ENCODE measurements at places on chromosomes 12 and 14.

DNA sequence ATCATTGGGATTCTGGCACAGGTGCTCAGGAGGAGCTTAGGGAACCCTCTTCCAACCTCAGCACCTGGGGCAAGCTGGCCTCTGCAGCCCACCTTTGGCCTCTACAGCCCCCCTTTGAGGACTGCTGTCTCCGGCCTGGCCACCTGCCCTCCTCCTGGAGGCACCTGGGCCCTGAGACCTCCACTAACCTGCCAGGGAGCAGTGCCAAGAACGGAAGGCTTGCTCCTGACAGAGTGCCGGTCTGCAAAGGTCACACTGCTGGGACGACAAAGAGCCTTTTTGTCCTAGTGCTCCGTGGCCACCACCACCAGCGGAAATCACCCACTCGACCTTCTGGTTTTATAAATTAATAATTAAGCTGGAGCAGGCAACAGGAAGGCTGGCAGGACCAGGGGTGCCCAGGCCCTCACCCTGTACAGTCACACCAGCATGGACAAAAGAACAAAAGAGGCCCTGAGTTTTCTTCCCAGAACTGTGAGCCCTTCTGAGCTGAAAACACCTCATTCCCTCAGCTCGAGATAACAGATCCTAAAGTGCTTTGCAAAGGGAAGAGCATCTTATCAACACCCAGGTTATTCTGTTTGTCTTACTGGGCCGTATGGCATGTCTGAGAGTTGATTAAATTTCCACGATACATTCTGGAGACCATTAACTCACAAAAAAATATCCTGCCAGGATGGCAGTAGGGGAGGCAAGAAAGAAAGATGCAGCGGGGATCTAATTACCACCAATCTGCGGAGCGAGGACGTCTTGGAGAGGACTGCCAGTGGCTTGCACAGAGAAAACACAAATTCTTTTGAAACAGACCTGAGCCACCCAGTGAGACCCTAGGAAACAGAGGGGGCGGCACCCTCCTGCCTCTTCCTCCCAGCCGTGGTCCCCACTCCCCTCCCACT, 8.2 kb downstream of the TESC start:
- no peak for DNase-seq

GRCh38 chr12:25433581-25434325, 119.3 kb downstream of the LMNTD1 start:
- no peak for DNase-seq

- peak; percentile 30 for DNase-seq
These were observed 6.7 kb downstream of the TESPA1 start for GRCh38 chr12:54977857-54978256.

DNA sequence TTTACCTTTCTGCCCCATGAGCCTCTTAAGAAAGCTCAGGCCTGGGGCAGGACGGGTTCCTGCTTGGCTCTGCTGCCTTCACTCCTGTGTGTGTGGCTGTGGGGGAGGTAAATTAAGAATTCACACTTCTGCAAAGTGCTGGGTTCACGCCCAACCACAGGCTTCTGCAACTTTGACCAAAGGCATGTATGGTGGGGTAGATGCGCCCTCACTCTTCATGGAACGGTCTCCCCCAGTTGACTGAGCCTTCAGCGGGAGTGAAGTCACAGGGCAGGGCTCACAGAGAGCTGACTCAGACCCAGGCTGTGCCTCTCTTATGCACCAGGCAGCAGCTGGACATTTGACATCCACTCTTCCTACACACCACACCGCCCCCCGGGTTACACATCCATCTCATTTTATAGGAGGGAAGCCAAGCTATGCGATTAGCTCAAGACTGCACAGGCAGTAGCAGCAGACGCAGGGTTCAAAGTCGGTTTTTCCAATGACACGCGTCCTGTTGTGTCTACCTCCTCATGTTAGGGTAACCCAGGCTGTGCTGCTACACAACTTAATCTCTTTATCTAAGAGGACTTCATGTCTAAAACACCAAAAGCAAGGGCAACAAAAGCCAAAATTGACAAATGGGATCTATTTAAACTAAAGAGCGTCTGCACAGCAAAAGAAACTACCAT, 15.4 kb upstream of the BCL11B start:
- peak; percentile 51 for DNase-seq

DNA sequence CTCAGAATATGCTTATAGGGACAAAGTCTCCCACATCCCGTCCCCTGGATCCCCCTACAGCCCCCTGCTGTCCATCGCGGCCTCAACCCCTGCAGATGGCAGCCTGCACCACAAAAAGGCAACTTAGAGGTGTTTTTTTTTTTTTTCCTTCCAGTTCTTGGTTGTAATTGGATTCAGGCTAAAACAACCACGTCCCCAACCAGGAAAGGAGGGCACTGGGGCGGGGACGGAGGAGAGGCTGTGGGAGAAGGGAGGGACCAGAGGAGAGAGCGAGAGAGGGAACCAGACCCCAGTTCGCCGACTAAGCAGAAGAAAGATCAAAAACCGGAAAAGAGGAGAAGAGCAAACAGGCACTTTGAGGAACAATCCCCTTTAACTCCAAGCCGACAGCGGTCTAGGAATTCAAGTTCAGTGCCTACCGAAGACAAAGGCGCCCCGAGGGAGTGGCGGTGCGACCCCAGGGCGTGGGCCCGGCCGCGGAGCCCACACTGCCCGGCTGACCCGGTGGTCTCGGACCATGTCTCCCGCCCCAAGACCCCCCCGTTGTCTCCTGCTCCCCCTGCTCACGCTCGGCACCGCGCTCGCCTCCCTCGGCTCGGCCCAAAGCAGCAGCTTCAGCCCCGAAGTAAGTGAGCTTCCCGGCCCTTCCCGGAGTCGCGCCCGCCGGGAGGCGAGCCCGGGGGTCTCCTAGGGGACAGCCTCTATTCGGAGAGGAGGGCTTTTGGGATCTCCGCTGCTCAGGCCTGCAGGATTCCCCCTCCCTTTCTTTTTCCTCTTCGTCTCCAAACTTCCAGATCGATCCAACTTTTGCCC, at the start of gene MMP14:
Gene MMP14 (plus strand): TSS at position 285 of the 813 bp plus-strand sequence. CDS start 233 bp downstream, at position 518.
- no peak for DNase-seq

GRCh38 chr12:42790761-42791151, 201.2 kb upstream of the PRICKLE1 start:
- DNase-seq, result no peak

- no peak for DNase-seq
These were observed 78.4 kb upstream of the TSPAN8 start for GRCh38 chr12:71236133-71236660.

DNA sequence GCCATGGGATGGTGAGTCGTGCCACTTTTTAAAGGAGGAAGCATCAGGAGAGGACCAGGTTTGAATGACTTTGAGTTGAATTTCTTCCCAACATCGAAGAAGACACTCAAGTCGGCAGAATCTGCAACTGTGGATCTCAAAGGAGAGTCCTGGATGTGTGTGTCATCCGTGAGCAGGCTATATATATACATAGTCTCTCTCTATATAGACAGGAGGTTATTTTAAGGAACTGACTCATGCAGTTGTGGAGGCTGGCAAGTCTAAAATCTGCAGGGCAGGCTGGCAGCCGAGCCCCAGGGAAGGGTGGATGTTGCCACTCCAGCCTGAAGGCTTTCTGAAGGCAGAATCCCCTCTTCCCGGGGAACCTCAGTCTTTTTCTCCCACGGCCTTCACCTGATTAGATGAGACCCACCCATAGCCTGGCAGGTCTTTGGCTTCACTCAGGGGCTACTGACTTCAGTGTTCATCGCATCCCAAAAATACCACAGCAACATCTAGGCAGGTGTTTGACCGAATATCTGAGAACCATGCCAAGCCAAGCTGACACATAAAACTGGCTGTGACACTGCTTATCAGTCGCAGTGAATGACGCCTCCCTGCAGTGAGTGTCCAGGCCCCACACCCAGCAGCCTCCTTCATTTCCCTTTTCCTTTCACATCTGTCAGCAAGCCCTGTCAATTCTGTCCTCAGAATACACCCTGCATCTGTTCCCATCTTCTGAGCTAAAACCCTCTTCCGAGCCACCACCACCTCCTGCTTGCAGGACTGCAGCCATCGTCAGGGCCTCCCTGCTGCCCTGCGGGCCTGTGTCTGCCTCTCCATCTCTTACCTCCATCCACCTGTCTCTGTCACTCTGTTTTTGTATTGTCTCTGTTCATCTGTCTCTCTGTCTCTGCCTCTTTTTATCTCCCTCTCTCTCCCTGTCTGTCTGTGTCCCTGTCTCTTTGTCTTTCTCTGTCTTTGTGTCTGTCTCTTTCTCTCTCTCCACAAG, 54.0 kb downstream of the ZNF664 start:
- DNase-seq, result no peak

- DNase-seq, result no peak
These were observed 40.4 kb upstream of the ETV6 start for GRCh38 chr12:11609045-11609444.

DNA sequence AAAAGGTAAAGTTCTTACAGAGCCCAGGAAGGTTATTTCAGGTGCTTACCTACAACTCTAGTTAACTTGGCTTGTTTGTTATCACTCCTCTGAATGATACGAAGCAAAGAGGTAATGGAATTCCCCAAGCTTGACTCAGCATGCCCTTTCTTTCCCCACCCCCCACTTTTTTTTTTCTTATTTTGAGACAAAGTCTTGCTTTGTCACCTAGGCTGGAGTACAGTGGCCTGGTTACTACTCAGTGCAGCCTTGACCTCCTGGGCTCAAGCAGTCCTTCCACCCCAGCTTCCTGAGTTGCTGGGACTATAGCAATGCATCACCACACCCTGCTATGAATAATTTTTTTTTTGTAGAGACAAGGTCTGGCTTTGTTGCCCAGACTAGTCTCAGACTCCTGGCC, 17.1 kb upstream of the YBX3 start:
- DNase-seq, result no peak

GRCh38 chr14:104887623-104888488, 22.8 kb downstream of the CEP170B start:
- DNase-seq, result no peak

DNA sequence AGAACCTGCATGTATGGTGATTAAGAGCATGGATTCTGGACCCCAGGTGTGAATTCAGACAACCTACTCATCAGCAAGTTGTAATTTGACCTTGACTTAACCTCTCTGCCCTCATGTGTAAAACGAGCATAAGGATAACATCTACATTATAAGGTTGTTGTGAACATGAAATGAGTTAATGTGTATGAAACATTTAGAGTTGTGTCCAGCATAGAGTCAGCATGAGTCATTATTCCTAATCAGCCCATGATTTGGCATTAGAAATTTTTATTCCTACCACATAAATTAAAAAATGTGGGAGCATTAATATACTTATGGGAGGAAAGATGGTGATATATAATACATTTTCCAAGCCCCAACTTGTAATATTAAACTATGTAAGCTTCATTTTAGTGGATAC, 95.9 kb upstream of the DDHD1 start:
- DNase-seq, result no peak

DNA sequence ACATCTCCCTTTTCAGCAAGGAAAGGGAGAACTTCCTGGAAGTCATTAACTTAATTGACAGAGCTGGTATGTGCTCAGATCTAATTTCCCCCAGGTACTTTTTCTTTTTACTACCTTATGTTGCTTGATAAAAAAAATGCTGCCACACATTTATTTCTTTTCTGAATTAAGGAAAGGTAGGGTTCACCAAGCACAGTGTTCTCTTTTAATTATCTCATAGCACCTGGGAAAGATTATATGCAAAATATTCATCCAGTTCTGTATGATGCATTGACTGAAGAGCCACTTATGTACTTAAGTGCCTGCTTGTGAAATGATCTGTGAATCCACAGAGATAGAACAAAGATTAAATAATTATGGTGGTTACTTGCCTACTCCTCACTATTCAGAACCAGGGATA, 25.1 kb downstream of the KCNC2 start:
- no peak for DNase-seq

GRCh38 chr14:71437870-71438269, 494.4 kb upstream of the RGS6 start:
- DNase-seq, result no peak

DNA sequence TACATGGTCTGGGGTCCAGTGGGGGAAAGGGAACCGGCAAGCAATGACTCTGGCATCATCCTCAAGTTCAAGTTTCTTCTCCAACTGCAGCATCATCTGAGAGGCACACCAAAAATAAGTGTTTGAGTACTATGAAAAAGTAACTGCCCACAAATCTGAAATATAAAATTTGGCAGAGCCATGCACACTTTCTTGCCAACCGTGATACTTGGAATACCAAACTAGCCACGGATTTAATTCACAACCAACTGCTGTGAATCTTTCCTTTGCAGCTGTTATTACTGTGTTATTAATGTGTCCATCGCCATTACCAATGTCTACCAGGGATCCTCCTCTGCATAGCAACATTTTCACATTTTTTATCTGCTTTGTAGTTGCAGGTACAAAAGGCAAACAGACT, 74.6 kb downstream of the GXYLT1 start:
- no peak for DNase-seq

- DNase-seq, result no peak
These were observed 271.5 kb upstream of the TBX3 start for GRCh38 chr12:114955414-114956014.

DNA sequence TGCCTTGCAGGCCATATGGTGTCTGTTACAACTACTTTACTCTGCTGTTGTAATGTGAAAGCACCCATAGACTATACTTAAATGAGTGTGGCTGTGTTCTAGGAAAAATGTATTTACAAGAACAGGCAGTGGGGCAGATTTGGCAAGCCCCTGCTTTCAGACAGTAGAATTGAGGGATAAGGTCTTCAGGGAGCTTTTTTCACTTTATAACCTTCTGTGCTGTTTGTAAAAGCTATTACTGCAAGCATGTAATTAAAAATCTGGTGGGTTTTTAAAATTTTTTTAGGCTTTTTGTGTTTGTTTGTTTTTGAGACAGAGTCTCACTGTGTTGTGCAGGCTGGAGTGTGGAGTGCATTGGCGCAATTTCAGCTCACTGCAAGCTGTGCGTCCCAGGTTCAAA, 73.9 kb downstream of the VEZT start:
- no peak for DNase-seq

DNA sequence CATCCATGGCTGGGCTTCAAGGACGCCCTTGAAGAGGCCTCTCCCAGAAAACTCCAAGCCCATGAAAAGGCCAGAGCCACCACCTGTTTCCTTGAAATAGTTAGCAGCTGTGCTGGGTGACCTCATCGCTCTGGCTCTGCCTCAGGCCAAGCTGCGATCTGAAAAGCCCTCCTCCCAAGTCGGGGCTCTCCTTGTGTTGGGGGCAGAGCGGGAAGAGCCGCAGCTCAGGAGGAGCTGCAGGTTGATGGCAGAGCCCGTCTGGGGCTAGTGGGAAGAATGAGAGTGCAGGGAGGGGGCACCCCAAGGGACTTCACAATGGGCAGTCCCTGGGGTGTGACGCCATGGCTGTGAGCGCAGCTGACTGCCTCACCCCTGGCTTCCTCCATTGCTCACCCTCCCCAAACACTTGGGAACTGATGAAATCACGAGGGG, 50.0 kb upstream of the STON2 start:
- no peak for DNase-seq

DNA sequence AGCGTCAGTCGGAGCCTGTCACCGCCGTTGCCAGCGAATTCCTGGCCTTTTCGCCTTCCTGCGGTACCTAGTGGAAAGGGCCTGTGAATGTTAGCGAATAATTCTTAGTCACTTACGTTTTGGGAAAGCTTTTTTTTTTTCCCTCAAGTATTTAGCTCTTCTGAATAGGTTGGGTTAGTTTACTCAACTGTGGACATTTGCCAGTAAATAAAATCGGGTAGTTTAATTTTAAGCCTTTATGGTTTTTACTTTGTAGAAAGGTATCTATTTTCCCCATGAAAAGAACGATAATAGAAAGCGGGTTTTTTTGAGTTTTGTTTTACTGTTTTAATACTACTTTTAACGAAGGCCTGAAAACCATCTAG, 1.7 kb downstream of the YY1 start:
- DNase-seq, result no peak

Measured in CD4-positive, alpha-beta T cell treated with Interleukin-10 for 1 hour (primary cell).